ENCODE measurements at places on chromosomes 7 and 10.

DNA sequence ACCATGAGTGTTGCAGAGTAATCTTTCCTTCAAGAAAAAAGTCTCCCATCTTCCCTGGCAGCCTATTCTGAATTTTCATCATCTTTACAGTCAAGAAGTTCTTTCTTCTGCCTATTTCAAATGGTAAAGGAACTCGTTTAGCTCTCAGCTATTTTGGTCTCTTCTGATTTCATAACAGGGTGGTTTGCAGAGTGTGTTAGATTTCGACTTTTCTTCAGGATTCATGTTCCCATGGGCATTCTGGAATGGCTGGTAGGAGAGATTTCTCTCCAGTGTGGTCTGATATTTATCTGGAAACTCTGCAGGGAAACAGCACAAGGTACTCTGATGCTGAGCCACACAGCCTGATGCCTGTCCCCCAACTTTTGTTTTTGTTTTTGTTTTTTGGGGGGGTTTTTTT lies 111.1 kb upstream of the FAM171A1 start:
- DNase-seq, result no peak

- no peak for DNase-seq
Measured at GRCh38 chr10:42980553-42981357, 96.1 kb upstream of the RET start.

DNA sequence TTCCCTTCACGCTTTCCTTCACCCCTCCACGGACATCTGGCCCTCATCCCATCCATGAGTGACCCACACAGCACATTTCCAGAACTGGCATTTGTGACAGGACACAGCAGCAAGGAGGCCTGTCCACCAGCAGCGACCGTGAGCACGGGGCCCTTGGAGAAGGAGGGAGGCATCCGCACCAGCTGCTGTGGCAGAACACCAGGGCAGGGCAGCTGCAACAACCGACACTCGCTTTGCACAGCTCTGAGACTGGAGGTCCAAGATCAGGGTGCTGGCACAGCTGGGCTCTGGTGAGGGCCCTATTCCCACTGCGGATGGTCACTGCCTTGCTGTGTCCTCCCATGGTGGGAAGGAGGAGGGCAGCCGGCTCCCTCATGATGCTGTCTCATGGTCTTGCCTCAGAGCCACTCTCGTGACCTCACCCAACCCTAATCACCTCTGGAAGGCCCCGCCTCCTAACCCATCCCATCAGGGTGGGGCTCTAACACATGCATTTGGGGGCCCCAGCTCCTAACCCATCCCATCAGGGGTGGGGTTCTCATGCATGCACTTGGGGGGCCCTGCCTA lies 36.7 kb downstream of the PTPRN2 start:
- peak; percentile 5 for DNase-seq

DNA sequence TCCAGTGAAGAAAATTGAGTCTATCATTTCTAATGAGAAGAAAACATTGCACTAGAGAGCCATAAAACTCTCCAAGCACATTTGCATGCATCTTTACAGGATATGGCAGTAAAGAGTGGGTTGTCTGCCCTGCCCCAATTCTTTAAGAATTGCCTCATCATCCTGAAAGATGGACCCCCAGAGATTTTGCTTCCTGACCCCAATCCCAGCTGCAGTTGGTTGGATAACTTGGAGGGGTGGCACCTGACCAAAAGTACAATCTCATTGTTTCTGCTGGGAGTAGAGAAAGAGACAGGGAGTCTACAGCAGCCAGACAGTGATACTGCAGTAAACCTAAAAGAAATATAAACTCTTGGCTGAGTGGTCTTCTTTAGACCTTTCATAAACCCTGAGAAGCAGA lies 49.1 kb upstream of the ADCY1 start:
- no peak for DNase-seq

GRCh38 chr7:114070246-114070645 lies 151.4 kb upstream of the PPP1R3A start:
- peak; percentile 47 for DNase-seq

DNA sequence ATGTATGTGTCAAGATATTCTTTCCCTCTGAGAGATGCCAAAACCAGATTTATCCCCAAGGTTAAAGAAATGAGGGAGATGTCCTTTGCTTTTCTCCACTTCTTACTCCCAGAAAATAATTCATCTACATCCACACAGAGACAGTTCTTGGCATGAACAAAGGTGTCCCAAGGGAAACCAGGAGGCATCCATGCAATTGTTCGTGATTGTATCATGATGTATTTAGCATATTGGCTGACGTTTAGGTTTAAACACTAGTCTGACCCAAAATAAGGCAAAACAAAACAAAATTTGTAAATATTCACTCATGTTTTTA lies 223.9 kb downstream of the C7orf25 start:
- DNase-seq, result no peak

DNA sequence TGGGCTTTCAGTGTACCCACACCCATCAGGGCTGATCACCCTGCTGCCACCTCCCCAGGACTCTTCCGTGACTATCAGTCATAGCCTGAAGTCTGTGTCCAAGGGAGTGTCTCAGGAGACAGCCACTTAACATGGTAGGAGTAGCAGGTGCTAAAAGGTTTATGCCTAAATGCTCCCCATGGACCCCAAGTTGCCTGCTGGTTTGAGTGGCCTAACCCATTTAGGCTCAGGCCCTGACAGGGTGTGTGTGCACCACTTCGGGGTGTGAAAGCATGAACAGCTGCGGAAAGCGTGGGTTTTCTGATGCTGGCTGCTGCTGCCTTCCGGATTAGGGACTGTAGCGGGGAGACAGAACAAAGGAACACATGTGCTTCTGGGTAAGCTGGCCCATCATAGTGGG lies 93.2 kb upstream of the SAMD8 start:
- no peak for DNase-seq

- DNase-seq, result no peak
Measured at GRCh38 chr10:58424176-58424575, 39.0 kb downstream of the TFAM start.

DNA sequence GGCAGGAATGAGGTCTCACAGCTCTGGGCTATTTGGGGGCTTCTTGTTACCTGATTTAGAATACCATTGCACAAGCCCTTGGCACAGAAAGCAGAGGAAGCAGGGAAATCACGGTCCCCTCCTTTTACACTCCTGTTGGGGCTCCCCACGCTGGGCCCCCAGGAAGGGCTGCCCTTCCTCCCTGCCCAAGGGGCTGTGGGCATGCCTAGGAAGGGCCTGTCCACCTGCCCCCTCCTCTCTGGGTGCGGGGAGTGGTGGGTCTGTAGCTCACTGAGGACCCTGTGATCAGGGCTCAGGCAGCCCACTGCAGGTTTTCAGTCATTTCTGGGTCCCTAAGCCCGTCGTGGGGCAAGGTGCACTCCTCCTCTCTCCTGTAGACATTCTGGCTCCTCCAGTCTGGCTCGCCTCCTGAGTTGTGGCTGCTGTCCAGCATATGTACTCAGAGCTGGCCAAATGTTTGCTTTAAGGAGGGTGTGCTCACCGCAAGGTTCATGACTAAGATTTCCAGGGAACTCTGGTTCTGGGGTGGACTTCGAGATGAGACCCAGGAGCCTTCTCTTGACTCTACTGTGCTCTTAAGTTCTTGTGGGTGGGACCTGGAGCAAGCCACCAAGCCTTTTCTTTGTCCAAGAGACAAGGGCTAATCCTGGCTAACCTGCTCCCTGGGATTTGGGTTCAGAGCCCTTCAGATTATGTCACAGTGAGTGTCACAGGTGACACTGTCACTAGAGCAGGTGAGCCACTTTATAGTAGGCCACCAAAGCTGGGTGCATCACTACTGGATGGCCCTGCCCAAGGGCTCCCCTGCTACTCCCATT lies 56.0 kb downstream of the TACR2 start:
- DNase-seq, result no peak

DNA sequence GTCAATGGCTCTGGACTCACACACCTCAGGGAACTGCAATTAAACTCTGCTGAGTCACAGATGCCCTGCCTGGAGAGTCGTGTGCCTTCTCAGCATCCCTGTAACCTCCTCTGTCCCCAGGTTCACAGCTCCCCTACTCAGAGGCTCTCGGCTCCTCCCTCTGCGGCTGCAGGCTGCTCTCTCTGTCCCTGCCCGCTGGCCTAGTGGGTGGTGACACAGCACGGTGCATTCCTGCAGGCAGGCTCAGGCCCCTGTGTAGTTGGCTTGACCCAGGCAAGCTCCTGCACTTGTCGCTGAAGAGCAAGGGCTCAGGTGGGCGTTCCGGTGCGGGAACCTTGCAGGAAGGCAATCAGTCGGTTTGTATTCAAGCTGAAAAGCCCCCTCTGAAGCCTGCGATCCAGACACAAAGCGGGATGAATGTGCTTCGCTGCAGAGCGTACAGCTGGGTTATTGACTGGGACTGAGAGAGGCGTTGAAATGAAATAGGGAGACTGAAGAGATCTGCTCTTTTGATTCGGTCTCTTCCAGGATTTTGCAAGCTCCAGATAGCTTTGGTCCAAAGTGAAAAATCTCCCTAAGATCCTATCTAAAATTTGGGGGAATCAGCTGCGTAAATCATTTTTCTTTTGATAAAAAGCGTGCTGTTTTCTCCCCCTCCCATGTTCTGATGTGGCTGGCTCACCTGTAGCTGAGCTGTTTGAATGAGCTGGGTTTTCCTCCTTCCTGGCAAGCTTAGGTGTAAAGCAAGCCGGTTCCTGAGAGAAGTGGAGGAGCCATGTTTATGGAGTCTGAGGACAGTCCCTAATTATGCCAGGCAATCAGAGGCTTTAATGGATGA lies 208.7 kb upstream of the PHYHIPL start:
- DNase-seq, result no peak

GRCh38 chr7:157318015-157318706 lies 18.6 kb upstream of the DNAJB6 start:
- DNase-seq, result peak; percentile 65

DNA sequence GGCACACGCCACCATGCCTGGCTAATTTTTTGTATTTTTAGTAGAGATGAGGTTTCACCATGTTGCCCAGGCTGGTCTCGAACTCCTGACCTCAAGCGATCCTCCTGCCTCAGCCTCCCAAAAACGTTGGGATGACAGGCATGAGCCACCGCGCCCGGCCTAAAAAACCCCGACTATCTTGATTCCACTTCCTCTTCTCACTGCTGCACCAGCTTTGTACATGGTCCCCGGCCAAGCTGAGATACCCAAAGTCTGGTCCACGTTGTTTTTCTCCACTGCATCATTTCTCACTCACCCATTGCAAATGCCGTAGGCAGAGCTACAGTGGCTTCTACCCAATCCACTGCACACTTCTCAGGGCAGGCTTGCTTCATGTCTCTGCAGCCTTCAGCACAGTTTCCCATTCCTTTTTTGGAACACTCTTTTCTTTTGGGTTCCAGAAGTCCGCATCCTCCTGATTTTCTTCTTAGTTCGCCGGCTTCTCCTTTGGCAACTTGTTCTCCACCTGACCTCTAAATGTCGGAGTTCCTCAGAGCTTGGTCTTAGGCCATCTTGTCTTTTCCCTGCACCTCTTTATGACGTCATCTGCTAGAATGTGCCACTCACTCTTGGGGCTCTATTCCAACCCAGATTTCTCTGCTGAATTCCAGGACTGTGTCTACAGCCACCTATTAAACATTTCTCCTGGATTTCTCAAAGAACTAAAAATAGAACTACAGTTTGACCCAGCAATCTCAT lies 6.0 kb upstream of the GNB2 start:
- DNase-seq, result no peak

GRCh38 chr7:128827248-128827958 lies 2.8 kb upstream of the FLNC start:
- DNase-seq, result no peak

DNA sequence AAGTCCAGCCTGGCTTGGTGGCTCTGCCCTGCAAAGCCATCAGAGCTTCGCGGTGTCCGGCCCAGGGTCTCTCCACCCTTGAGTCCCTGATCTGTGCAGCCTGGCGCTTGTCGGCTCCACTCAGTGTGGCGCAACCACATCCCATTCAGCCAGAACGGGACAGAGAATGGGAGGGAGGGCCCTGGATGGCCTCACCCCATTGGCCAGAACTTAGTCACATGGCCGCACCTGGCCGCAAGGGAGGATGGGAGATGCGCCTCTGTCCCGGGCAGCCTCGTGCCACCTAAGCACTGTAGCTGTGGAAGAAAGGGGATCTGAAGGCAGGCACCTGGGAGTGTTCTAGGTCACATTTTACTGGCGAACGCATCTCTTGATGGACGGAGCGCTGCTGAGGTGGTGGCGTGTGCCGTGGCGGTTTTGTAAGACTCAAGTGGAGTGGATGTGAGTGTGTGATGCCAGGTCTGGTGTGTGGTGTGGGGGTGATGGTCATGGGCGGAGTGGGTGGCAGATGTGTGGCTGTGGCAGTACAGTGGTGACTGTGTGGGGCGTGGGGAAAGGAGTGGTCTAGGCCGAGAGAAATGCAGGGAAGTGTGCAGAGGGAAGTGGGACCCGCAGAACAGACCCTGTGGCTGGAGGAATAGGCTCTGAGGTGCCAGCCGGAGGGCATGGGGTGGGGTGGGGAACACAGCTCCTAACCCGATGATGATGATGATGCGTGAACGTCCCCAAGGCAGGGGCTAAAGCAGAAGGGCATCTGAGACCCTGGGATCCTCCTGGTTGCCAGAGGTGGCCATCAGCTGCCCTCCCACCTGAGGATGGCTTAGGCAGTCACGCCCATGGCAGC lies 19.0 kb downstream of the CLEC2L start:
- DNase-seq, result no peak

- no peak for DNase-seq
Measured at GRCh38 chr10:14253079-14253478, 77.6 kb downstream of the FRMD4A start.

GRCh38 chr7:139500770-139501138 lies 17.3 kb upstream of the KLRG2 start:
- no peak for DNase-seq

DNA sequence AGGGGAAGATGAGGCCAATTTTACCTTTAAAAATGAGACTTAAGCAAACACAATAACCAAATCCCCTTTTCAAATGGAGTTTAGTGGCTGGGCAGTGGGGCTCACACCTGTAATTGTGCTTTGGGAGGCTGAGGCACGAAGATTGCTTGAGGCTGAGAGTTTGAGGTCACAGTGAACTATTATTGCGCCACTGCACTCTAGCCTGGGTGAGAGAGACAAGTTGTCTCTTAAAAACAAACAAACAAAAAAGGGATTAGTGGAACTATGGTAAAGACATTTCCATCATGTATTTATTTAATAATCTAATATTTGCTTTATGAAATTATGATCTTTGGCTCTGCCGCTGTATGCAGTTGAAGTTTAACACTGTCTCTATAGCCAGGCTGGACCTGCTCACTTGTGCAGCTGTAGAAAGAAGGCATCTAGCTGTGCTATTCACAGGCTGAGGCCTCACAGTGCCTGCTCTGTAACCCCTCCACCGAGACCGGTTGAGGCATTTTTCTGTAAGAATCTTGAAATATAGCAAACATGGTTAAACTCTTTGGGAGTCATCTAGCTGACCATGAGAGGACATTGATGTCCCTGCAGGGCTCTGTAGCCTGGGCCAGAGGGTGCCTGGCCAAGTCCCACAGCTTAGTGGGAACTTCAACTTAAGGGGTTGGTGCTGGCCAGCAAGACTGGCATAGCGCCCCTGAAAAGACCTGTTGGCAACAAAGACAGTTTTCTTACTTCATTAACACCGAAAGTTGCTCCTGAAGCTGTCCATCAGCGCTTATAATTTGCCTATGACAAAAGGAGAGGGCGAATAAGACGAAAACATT lies 131.8 kb downstream of the BMPER start:
- DNase-seq, result no peak

Data from hematopoietic multipotent progenitor cell treated with erythropoietin and hydrocortisone succinate and interleukin-3 and kit ligand, for 6 days (in vitro differentiated cells).